H1 (cell line): ENCODE measurements at places on chromosomes 11 and 22. TPM values are rescaled to one million over a fixed set of nuclear protein-coding genes. Genes with fewer than 3 reads are reported as not detected.

GRCh38 chr11:110776081-110776480, 63.8 kb upstream of the ARHGAP20 start:
- DNase-seq: no peak

DNA sequence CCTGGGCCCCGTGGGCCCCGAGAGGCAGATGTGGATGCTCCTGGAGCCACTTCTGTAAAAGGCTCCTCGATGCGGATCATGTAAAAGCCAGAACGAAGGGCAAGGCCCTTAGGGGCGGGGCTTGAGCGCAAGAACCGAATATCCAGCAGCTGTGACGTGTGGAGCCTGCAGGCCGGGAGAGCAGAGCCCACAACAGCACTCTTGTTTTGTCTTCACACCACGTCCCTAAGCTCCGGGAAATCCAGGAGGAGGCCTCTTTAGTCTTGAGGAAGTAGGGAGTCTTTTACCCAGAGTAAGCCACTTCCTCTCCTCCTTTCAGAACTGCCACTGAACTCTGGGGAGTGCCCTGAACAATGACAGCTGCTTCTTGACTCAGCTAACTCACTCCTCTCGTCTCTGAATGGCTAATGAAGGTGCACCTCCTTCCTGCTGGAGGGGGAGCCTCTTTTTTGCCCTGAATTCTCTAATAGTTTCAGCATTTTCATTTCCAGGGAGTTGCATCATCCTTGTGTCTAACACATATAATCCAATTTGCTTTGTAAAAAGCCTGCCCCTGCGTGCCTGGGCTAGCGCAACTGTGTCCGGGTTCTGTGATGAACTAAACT, 12.5 kb downstream of the L3MBTL2 start:
- peak; percentile 64 for DNase-seq

GRCh38 chr22:29128891-29129807, 56.3 kb downstream of the KREMEN1 start:
- DNase-seq: no peak

- no peak for DNase-seq
Measured at GRCh38 chr11:120945042-120945441, 78.9 kb upstream of the TBCEL start.

- no peak for DNase-seq
Measured at GRCh38 chr11:7688238-7688826, 15.0 kb upstream of the CYB5R2 start.

DNA sequence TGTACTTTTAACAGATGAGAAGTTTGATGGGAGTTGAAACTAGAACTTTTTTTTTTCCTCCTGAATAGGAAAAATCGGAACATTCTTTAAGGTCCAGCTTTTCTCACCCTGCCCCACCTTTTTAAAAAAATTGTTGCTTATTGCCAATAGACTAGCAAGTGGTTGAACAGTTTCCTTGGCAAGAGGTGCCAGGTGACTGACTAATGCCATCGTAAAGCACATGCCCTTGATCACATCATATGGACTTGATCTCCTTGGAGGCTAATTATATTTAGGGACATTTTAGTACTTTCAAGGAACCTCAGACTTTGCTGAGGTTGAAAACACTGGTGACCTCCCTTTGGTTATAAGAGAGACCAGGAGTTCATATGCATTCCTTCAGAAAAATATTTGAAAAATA, 57.6 kb downstream of the MTMR3 start:
- DNase-seq: no peak

- peak; percentile 89 for DNase-seq
Measured at GRCh38 chr11:31887180-31887579, 76.1 kb upstream of the PAX6 start.

DNA sequence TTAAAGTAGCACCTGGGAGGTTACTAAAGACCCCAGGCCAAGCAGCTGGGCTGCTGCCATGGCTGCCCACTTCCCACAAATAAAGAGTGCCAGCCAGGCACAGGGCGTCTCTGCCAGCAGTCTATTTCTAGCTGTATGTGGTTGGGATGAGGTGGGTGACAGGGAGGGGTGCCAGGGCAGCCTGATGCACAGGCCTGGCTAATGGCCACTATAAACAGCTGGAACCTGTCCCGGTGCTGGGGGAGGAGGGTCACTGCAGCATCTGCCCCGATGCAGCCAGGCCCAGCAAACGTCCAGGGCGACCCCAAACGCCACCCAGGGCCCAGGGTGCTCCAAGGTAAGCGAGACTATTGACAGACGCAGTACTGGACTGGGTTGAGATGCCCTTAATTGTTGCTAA, 37.4 kb downstream of the SCUBE1 start:
- DNase-seq: no peak

GRCh38 chr11:130769782-130770535, 146.3 kb downstream of the SNX19 start:
- DNase-seq: no peak

DNA sequence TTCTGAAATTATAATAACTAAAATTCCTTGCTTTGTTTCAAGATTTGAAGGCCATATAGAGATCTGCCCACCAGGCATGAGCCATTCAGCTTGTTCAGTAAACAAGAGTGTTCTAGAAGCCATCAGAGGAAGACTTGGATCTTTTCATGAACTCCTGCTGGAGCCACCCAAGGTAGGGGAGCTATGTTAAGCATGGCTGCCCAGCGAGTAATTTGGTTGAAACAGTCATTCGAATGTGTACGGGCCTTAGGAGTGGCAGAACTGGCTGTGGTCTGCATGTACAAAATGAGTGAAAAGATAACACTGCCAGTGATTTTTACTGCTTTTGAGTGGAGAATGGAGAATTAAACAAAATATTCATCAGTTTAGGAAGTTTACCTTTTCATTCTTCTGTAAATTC, 103.7 kb downstream of the PPP6R3 start:
- no peak for DNase-seq

DNA sequence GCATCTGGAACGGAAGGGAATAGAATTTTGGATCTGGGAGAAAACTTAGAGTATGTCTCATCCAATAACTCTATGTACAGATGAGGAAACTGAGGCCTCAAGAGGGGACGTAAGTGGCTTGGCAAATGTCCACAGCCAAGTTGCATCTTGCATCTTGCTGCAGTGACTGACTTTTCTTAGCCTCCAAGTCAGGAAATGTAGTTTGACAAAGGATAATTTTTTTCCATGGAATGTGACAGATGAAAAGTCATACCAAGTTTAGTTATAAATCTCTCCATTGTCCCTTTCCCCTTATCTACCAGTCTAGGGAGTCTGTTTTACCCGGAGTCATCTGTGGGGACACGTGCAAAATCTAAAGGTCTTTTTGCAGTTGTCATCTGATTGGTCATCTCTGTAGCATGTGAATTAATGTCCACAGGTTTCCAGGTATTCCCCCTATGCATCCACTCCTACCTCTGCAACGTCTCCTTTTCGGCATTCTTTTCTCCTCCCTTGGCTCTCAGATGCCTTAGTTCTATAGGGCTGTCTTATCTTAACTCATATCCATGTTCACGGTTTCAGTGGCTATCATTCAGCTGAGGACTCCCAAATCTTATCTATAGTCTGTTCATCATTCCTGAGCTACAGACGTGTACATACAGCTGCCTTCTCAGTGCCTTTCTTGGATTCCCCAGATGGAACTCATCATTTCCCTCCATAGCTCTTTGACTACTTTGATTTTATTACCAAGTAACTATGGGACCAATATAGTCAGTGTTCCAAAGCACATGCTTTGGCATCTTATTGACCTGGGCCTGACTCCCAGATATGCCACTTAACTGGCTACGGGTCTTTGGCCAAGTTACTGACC, 139.5 kb upstream of the TIMP3 start:
- DNase-seq: no peak

- no peak for DNase-seq
Measured at GRCh38 chr11:110691926-110692325, 20.3 kb downstream of the ARHGAP20 start.

DNA sequence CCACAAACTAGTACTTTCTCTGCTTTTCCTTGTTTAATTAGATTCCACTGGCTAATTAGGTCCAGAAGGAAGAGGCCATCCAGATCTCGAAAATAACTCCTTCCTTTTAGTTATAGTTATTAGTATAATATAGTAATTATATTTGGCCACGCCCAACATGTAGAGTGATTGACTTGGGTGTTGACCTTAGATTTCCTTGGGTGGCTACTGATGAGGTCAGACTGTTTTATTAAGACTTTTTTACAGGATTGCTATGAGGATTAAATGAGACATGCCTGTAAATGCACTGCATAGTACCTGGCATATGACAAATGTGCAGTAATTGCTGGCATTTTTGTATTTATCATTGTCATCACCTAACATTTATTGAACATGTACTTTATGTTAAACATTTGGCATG, 26.9 kb downstream of the STX3 start:
- DNase-seq: no peak

DNA sequence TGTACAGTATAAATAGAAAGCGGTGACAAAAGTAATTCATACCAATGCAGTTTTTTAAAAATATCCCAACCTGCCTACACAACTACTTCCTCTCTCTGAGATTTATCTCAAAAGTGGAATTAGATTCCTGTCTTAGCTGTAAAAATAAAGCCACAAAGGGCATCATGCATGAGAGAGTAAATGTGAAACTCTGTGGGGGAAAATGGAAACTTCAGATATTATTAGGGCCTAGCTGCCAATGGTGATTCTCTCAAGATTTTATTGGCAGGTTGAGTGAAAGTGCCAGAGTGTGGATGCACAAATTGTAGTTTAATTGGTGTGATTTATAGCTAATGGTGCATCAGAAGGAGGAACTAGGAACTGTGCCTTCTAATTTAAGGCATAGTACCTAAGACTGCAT, 356.9 kb upstream of the CCDC90B start:
- DNase-seq: no peak

DNA sequence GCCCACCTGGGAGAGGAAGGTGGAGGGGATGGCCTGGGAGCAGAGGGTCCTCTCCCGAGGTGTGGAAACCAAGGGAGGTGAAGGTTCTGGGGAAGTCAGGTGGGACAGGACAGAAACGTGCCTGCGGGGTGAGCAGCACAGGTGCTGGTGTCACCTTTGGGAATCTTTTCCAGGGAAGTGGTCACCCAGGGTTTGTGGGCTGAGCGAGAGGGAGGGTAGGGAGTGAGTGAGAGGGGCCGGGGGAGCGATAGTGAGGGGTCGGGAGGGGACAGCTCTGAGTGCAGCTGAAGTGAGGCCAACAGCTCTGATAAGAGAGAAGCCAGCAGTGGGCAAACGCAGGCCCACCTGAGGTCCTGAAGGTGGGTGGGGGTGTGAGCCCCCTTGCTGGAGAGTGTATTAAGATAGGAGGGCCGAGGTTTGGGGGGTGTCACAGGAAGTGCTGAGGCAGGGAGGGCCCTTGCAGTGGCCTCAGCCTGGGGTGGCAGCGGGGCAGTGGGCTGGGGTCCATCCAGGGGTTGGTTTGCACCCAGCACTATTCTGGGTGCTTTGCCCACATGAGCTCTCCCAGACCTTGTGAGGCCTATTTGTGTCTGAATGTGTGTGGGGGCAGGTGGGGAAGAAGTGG, 1.6 kb upstream of the SHANK3 start:
- no peak for DNase-seq

GRCh38 chr11:62494246-62494645, 52.4 kb downstream of the AHNAK start:
- DNase-seq: no peak

GRCh38 chr22:31926969-31927368, 17.4 kb upstream of the YWHAH start:
- peak; percentile 53 for DNase-seq

DNA sequence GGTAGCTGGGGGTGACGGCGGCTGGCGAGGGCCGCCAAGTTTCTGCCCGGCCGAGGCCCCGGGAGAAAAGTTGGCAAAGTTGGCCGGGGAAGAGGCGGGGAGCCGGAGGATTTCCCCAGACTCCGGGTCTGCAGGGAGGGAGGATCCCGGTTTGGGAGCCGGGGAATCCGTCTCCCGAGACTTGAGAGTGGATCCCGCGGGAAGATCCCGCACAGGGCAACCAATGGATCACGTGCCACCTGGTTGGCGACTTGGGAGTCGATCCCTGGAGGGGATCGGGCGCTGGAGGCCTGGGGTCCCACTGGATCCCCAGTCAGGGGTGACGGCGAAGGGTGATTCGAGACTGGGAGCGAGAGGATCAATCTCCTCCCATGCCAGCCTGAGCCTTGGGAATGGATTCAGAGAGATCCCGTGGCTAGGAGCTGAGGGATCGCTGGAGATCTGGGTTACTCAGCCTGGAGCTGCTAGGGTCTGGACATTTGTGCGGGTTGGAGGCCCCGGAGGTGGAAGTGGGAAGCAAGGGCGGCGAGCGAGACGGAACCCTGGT, 394 bp downstream of the KIAA1671 start:
- DNase-seq: peak; percentile 79

GRCh38 chr11:134581966-134582769, 170.1 kb upstream of the B3GAT1 start:
- DNase-seq: no peak

DNA sequence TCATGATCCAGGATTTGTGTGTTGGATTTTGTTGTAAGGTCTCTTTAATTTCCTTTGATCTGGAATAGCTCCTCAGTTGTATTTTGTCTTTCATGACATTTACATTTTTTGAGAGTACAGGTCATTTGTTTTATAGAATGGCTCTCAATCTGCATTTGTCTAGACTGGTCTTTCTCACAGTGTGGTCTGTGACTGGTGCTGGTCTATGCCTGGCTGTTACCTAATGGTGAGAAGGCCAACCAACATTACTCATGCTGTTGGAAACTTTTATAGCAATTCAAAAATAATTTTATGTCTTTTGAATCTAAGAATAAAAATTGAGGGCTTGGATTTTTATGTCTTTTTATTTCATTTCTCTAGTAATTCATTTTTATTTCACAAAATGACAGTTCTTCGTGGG, 3.9 kb upstream of the NCR3LG1 start:
- DNase-seq: no peak

DNA sequence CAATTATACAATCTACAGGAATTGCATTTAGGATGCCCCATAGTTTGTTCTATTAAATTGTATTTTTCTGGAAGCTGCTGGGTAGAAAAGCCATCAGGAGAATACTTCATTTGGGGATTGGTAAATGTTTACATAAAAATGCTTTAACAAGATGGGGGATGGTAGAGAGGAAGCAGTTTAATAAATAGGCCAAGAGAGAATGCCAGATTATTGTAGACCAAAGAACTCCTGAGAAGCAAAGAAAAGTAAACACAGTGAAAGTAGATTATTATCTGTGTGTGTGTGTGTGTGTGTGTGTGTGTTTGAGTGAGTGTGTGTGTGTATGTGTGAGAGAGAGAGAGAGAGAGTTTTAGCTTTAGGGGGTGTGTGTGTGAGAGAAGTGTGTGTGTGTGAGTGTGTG, 820.4 kb upstream of the CCDC90B start:
- no peak for DNase-seq

- no peak for DNase-seq
Measured at GRCh38 chr11:16780146-16780545, 41.7 kb downstream of the C11orf58 start.

The SERPIND1 gene
- not detected in 2 replicates for polyA plus RNA-seq

The PHETA2 gene
- polyA plus RNA-seq: 7.6 and 8.4 TPM in 2 replicates

The RBMXL2 gene
- polyA plus RNA-seq: not detected in 2 replicates

The OR10D3 gene
- polyA plus RNA-seq: not detected in 2 replicates

The KRTAP5-8 gene
- 0.06 TPM in 1 of 2 replicates, not detected in the other for polyA plus RNA-seq

The ISX gene
- polyA plus RNA-seq: not detected in 2 replicates

The TANGO2 gene
- polyA plus RNA-seq: 18.2 and 18.4 TPM in 2 replicates

The LRRC32 gene
- 1.9 and 2.0 TPM in 2 replicates for polyA plus RNA-seq

The DLG2 gene
- 1.7 and 2.2 TPM in 2 replicates for polyA plus RNA-seq

The SAA1 gene
- polyA plus RNA-seq: 0.41 TPM in 1 of 2 replicates, not detected in the other

The SCGB1D2 gene
- polyA plus RNA-seq: not detected in 2 replicates

The LRRC74B gene
- 0.03 TPM in 1 of 2 replicates, not detected in the other for polyA plus RNA-seq

The GLB1L3 gene
- polyA plus RNA-seq: 14.9 and 19.7 TPM in 2 replicates

The CHORDC1 gene
- 28.9 and 29.1 TPM in 2 replicates for polyA plus RNA-seq

The SGSM1 gene
- 2.8 and 4.6 TPM in 2 replicates for polyA plus RNA-seq
